Pons (tissue), 1 donor: ENCODE measurements at places on chromosomes 7 and 10.
A peak's percentile ranks its signal among the peaks of the same experiment; 100 is the strongest.

- no peak for DNase-seq
These were observed 9.7 kb downstream of the GSAP start for GRCh38 chr7:77406421-77406820.

DNA sequence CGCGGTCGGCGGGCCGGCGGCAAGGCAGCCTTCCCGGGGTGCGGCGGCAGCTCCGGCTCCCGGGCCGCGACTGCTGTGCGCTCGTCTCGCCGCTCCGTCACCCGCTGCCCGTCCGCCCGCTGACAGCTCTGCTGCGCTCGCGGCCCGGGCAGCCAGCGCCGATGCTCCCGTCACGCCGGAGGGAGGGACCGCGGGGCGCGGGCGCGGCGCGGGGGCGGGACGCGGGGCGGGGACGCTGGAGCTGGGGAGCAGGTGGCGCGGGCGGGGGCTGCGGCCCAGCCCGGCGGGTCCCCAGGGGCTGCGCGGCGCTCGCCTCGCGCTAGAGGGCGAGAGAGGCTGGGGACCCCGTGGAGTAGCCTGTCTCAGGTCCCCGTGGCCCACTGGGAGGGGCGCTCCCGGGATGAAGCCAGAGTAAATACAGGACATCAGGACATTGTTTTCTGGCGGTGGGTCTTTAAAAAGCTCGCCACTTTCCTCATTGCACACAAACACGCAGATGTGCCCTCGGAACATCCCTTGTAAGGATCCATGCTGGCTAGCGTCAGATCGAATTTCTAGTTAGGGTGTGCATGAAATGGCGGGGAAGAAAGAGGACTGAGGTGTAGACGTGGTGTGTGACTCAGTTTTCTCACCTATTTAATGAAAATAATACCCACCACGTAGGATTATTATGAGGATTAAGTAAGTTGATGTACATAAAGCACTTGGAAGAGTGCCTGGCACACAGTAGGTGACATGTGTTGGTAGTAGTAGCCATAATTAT lies at the start of gene ELAPOR2:
TSS of gene ELAPOR2 (minus strand) at position 130 of the 763 bp plus-strand sequence. CDS start 141 bp downstream, outside the sequence.
- DNase-seq: peak; percentile 89

DNA sequence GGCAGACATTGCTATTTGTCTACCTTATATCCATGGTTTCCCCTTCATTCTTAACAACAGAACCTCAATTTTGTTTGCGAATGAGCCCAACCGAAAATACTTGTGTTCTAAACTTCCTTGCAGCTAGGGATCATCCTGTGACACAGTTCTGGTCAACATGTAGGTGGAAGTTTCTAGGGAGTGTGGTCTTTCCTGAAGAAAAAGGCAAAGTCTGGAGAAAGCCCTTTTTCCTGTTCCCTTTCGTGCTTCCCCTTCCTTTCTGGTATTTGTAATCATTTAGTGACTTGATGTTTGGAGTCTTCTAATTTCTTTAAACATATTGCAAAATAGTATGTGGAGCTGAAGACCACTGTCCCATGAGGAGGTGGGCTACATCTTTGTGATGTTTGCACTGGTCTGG lies 2.9 kb upstream of the IFRD1 start:
- DNase-seq: no peak

GRCh38 chr7:28748933-28749584 lies 209.1 kb downstream of the TRIL start:
- DNase-seq: no peak

DNA sequence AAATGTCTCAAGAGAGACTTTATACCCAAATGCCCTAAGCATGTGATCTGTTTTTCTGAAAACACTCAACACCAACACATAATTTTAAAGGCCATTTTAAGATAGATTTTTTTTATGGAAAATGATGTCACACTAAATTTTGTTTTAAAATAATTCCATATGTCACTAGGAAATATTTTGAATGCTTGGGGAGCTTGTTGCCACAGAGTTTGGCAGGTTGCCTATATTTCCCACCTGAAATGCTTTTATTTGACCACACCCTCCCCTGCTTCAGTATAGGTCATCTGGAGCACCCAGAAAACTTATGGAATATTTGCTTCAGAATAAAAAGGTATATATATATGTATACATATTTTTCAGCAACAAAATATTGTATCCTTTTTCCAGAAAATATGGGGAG lies 180.0 kb upstream of the ANK3 start:
- DNase-seq: no peak

GRCh38 chr10:94180576-94180975 lies 182.2 kb downstream of the NOC3L start:
- DNase-seq: no peak

- no peak for DNase-seq
These were observed 154.1 kb upstream of the AHR start for GRCh38 chr7:17144322-17144721.

DNA sequence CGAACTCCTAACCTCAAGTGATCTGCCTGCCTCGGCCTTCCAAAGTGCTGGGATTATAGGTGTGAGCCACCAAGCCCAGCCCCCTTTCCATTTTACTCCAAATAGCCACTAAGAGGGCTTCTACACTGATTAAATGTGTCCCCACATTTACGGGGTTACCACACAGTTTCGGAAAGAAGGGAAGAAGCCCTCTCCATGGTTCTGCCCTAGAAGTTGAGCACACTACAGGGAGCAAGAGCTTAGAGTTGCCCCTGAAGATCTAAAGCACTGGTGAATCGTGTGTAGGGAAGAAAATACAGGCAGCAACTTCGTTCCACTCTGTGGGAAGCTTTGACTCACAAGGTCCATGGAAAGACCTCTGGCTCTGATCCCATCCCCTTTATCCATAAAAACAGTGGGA lies 133.0 kb upstream of the PRKCQ start:
- no peak for DNase-seq

GRCh38 chr10:114408112-114408967 lies 4.0 kb upstream of the AFAP1L2 start:
- DNase-seq: no peak

DNA sequence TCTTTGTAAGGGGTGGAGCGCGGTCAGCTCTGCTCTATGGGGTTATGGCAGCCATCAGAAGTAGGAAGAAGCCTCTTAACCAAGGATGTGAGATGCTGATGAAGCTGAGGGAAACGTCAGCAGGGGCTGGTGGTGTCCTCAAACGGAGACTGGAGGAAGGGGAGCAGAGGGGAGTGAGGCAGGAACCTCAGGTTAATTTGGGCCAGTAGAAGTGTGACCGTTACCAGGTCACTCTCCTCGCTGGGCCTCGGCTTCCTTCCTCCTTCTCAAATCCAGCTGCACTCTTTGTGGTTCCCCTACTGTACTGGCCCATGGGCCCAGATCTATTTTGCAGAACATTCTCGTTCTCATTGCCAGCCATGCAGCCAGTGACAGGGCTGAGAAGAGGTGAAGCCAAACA lies 169.5 kb downstream of the TMEM178B start:
- no peak for DNase-seq

DNA sequence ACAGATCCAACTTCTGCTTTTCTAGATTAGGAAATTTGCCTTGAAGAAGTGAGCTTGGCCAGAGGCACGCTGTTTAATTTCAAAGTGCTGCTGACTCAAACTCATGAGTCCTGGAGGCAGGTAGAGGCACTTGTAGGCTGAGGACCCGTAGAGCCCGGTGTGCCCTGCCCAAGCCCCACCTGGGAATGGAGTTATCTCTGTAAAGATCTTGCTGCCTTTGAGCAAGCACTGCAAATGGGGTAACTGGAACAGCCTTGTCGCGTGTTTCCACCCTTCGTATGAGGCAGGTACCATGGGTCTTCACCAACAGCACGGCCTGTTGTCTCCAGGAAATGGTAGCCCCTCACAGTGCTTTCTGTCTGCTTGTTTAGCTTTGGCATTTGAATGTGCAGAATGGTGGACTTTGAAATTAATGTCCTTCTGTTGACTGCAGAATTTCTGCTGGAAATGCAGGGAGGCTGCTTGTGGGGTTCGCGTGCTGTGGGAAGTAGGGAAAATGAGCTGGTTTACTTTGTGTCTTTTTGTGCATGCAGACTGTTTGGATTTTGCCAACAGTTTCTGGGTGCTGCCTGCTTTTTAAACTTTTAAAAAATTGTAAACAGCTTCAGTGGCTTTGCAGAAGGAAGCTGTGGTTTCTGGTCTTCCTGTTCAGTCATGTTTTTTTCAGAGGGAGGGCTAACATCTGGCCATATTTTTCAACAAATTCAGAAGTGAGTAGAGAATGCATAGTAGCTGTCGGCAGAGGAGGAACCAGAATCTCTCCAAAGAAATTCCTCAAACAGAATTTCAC lies 27.2 kb downstream of the CCM2 start:
- DNase-seq: peak; percentile 27

GRCh38 chr10:28806951-28807759 lies 129.8 kb downstream of the BAMBI start:
- DNase-seq: no peak

DNA sequence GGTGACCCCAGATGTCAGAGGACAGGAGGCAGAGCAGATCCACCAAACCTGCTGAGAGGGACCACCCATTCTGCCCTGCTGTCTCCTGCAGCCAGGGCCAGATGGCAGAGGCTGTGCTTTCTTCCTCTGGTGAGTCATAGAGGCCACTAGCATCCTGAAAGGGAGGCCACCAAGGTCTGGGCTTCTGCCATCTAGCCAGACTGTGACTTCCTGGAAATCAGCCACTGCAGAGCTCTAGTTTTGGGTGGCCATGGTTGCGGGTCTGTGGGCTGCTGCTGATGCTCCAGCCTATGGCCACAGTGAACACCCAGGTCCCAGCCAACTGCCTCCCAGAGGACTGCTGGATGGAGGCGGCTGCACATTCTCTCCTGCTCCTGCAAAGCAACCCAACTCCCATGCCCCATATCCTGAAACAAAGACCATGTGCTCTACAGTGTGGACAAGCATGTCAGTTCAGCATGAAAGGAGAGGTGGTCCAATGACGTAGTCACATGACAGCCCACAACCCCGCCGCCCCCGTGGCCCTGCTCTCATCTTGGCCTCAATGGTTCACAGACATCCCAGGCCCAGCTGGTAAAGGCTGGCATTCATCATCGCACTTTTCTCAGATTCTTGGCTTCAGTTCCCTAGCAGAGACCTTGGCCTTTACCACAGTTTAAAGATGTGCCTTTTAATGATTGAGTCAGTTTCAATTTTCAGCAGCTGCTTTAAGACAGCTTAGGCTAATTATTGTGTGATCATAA lies 73.9 kb upstream of the CXCL12 start:
- DNase-seq: no peak
